KBM-7 (cell line): ENCODE measurements at places on chromosomes 2 and 18.

DNA sequence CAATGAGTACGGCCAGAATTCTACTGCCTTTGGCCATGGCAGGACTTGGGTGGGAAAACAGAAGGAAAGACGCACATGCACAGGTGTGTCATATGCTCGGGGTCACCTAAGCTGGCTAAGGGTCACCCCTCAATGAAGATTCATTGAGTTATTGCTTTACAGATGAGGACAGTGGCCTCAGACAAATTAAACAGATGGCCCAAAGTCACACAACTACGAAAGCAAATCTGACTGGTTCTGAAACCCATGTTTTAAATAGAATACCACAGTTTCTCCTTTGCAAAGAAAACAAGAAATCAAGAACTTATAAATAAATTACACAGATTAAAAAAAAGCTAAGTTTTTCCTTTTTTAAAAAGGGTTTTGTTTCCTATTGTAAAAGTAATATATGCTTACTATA, 70.5 kb downstream of the ID2 start:
- no peak for DNase-seq

DNA sequence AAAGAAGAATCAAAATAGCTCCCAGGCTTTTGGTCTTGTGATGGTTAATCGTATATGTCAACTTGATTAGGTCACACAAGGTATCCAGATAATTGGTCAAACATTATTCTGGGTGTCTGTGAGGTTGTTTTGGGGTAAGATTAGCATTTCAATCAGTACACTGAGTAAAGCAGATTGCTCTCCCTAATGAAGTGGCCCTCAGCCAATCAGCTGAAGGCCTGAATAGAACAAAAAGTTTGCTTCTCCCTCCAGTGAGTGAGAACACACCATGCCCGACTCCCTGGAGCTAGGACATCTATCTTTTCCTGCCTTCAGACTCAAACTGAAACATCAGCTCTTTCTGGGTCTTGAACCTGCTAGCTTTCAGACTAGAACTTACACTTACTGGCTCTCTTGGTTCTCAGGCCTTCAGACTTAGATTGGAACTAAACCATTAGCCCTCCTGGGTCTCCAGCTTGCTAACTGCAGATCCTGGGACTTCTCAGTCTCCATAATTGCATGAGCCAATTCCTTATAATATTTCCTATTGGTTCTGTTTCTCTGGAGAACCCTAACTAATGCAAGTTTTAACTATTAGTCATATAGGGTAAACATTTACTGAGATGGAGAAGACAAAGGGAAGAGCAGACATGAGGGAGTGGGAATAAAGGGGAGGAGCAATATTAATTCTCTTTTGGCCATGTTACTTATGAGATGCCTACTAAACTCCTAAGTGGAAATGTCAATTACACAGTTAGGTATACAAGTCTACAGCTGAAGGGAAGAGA, 25.5 kb downstream of the LNPK start:
- DNase-seq: no peak

GRCh38 chr2:4454907-4455306, 751.5 kb downstream of the DCDC2C start:
- DNase-seq: no peak

DNA sequence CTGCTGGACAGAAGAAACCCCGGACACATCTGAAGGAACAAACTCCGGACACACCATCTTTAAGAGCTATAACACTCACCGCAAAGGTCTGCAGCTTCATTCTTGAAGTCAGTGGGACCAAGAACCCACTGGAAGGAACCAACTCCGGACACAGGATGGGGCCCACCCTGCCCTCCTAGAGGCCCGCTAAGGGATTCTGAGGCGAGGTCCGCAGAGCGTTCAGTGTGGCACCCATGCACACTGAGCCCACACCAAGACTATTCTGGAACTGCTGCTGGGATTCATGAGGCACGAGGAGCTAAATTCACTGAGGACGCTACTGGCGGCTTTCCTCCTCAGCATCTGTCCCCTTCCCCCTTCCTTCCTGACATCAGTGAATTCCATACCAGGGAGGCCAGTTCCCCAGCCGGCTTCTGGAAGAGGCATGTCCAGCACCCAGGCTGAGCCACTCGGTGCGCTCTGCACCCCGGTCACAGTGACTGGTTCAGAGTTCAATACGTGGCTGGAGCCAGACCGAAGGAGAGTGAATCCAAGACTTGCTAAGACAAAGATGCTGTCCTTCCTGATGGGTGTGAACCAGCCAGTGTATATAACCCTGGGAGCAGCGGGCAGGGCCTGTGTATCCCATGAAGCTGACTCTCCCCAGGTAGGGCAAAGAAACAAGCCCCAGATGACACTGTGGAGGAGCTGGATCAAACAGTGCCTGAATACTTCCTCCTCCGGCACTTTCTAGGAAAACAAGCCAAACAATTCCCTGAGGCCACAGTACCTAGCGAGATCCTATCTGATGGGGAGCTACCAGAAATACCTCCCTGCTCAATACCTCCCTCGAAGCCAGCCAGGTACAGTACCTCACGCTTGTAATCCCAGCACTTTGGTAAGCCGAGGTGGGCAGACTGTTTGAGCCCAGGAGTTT, 11.1 kb downstream of the HDAC4 start:
- DNase-seq: no peak

DNA sequence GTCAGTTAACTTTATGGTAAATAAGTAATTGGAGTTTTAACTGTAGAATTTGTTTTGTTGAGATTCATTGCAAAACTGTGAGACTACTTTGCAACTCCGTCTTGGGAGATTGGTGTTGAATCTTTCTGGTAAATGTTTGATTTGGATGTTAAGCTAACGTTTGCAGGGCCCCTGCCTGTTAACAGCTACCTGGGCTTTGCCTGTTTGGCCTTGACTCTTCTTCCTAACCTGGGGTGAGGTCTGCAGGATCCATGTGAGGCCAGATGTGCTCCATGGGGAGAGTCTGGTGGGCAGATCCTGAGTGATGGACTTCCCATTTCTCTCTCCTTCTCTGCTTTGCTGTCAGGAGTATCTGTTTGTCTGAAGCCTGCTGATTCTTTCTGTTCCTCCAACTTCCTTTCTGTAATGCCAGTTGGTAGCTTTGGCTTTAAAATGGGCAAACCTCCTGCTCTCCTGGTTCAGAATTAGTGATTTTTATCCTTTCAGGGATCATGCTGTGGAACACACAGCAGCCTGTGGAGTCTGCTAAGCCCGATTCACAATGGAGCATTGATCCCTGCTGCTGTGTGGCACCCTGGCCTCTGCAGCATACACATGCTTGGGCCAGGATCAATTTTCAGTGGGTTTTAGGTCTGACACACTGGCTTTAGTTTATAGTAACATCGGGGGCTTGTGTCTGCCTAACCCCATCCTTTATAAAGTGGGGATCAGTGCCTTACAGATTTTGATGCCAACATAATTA, 36.3 kb downstream of the PTPRM start:
- no peak for DNase-seq

GRCh38 chr2:85826990-85827878, 61.6 kb downstream of the ST3GAL5 start:
- peak; percentile 81 for DNase-seq

- DNase-seq: peak; percentile 59
These were observed 97.2 kb downstream of the SEPTIN10 start for GRCh38 chr2:109516445-109517117.

GRCh38 chr2:54723996-54724559, 616 bp downstream of the EML6 start:
- no peak for DNase-seq

DNA sequence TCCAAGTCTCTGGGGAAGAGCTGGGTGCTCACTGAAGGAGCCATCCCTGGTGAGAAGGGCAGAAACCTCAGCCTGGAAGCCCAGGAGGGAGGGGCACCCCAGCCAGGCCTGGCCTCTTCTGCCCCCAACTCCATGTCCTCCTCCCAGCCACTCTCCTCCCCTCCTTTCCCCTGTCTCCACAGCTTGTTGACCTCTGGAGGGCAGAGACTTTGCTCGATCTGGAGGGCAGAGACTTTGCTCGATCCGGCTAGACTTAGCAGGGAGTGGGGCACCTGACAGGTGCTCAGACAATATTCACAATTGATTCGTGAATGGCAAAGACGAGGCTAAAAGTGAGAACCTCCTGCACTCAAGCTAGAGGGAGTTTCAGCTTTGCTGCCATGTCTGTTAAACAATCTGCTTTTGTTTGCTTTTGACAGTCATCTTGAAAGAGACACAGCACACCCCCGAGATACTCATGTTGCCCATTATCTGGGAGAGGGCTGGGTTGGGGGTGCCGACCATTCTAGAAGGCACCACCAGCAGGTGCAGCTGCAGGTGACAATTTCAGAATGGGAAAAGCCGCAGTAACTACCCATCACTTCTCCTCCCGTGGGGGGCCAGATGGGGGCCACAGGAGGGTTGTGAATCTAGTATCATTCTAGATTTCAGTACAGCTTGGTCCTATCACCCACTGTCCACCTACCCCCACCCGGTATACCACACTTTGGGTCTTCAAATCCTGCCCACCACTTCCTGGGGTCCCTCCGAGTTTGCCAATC, 54.8 kb downstream of the DNMT3A start:
- DNase-seq: no peak

GRCh38 chr2:8639122-8639635, 42.7 kb upstream of the ID2 start:
- DNase-seq: no peak

- DNase-seq: no peak
These were observed 277.4 kb upstream of the MC4R start for GRCh38 chr18:60649842-60650536.

GRCh38 chr2:236287656-236288055, 23.4 kb upstream of the ASB18 start:
- no peak for DNase-seq

GRCh38 chr2:545711-546650, 131.2 kb downstream of the TMEM18 start:
- DNase-seq: no peak

DNA sequence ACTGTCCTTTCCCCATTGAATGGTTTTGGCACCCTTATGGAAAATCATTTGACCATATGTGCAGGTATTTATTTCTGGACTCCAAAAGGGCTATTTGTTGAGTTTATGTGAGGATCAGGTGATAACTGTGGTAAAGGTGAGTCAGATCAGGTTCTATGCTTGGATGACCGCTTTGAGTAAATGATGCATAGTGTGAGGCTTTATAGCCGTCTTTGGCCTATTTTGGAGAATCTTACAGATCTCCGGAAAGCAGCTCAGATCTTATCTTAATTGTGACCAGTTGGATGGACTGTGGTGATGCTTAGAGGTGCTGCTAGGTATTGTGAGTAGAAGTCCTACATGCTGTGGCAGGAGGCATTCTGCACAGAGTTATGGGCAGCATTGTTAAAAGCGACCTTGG, 126.2 kb downstream of the METTL8 start:
- DNase-seq: no peak

DNA sequence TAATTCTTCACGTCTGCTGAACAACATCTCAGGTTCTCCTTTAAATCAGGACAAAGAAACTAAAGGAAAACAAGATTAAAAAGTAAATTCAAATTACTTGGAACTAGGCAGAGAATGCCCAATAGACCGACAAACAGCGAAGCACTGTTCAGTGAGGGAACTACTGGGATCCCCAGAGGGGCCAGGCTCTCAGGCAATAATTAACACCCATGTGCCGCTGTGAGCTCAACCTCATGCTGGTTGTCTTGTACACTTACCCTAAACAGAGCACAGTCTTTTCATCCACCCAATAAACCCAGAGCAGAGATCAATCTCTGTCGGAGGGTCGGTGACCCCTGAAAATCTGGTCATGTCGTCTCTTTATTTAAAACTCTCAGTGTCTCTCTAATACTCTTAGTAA, 229.9 kb upstream of the CRIM1 start:
- no peak for DNase-seq

- DNase-seq: peak; percentile 32
These were observed 51.3 kb downstream of the RNF144A start for GRCh38 chr2:6968319-6969100.

GRCh38 chr18:713135-713490, 683 bp upstream of the ENOSF1 start:
- DNase-seq: no peak

- DNase-seq: no peak
These were observed 218.4 kb upstream of the DTNA start for GRCh38 chr18:34491719-34492118.

- DNase-seq: peak; percentile 29
These were observed 48.6 kb downstream of the SPRED2 start for GRCh38 chr2:65383541-65384488.

GRCh38 chr2:151844211-151844896, 16.1 kb upstream of the ARL5A start:
- peak; percentile 55 for DNase-seq

DNA sequence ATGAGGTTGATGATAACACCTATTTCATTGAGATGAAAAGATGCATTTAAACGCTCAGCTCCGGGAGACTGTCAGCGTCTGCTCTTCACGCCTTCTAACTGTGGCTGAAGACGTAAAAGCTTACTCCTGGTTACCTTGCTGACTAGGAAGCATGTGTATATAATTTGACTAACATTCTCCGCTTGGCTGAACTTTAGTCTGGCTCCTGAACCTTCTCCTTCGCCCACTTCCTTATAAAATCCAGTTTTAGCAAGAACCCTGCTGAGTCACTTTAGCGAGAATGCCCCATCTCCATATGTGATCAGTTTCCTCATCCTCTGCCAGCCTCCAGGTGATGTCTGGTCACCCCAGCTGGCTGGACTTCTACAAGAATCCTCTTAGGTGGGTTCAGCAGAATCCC, 12.7 kb upstream of the CREG2 start:
- peak; percentile 81 for DNase-seq

DNA sequence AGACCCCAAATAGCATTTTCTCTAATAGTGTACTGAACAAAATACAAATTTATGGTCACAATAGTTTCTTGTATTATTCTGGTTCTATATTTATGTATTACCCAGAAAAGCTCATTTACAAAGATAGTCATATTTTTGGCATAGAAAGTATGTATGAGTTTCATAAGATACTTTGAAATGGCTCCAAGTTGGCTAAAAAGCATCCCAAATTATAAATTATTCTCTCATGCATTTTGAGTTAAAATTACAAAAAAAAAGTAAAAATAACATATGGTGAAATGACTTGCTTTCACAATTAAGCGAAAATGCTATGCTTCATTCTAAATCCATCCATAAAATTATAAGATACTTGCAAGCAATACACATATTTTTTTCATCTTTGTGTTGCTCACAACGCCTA, 530.7 kb downstream of the ZNF804A start:
- DNase-seq: no peak

- DNase-seq: no peak
These were observed 58.0 kb upstream of the DOCK10 start for GRCh38 chr2:225100269-225100668.
